ENCODE measurements at places on chromosomes 13 and 19.

- DNase-seq = no peak
Observed at GRCh38 chr13:90896002-90896401, 451.5 kb upstream of the MIR17HG start.

- DNase-seq = no peak
Observed at GRCh38 chr13:76029088-76029487, 393.0 kb downstream of the LMO7 start.

DNA sequence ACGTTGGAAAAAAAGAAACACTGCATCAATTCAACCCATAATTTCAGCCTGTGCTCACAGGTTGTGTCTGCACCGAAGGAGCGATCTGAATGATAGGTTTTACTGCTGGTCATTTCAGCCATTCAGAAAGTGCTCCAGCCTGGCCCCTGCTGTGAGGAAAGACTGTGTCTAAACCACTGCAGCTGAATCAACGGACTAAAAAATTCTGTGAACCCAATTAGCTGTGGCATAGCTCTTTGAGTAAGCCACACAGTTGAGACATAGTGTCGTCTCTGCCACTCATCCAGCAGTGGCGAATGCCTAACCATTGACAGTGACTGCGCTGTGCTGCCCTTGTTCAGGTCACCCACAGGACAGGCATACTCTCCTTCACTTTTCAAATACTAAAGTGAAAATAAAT, 179.8 kb downstream of the COG6 start:
- DNase-seq = no peak

DNA sequence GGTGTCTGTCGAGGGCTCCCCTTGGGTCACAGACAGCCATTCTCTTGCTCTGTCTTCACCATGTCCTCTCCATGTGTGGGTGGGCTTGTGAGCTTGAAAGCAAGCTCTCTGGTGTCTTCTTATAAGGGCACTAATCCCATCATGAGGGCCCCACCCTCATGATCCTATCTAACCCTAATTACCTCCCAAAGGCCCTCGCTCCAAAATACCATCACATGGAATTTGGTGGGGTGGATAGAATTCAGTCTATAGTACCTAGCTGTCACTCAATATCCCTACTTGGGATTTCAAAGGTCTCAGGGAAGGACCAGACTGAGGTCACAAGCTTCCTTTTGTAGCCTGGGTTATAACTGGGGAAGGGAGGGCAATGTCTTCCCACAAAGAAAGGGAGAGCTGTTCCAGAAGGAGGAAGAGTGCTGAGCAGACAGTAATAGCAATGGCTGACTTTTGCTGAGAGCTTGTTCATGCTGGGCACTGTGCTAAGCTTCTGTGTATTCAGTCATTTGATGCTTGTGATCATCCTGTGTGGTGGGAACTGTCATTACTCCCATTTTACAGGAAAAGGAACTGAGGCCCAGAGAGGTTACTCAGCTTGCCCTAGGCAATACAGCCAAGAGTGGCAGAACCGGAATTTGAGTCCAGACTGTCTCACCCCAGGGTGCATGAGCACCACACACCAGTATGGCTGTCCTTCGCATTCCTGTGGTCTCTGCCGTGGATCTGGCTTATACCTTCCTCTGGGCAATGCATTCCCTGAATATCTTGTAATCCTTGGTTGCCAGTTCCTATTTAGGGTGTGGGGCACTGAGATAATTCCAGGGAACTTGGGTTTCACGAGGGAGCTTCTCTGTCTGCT, 8.2 kb downstream of the FXYD5 start:
- no peak for DNase-seq

GRCh38 chr19:6527893-6528543, 2.8 kb upstream of the TNFSF9 start:
- no peak for DNase-seq

GRCh38 chr13:58921129-58921528, 1242.6 kb downstream of the DIAPH3 start:
- no peak for DNase-seq

GRCh38 chr19:45897261-45897812, 5.1 kb downstream of the MYPOP start:
- no peak for DNase-seq

GRCh38 chr13:24215732-24216131, 55.2 kb downstream of the SPATA13 start:
- DNase-seq = no peak

- DNase-seq = no peak
Observed at GRCh38 chr13:45401314-45401713, 16.9 kb downstream of the SLC25A30 start.

DNA sequence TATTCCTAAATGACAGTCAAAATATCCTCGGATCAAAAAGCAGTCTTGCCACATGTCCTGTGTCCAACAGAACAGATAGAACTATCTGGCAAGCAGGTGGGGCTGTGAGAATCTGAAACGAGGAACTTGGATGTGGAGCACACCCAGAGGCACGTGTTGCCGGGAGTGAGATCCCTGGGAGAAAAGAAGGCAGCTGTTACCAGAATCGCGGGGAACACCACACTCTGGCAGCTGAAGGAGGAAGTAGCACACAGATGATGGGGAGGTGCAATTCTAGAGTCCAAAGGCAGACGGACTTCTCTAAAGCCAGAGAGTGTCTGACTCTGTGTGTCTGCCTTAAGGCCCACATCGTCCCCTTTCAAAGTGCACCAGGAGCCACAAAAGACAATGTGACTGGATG, 22.3 kb downstream of the SLC7A1 start:
- DNase-seq = no peak

Measured in left lobe of liver (tissue), 2 donors.